Dermis blood vessel endothelial cell (primary cell): ENCODE measurements at places on chromosomes 11 and 22. TPM values are rescaled to one million over a fixed set of nuclear protein-coding genes. Genes with fewer than 3 reads are reported as not detected.

Gene SLC29A2
- 1.2 and 2.3 TPM in 2 replicates for total RNA-seq

Gene APLNR
- total RNA-seq, result 3.0 and 19.6 TPM in 2 replicates

Gene C11orf87
- total RNA-seq, result not detected in 2 replicates

Gene CASP12
- total RNA-seq, result 5.9 and 11.1 TPM in 2 replicates

Gene CDCA5
- 4.4 and 17.5 TPM in 2 replicates for total RNA-seq

Gene KDM2A
- 55.1 and 58.5 TPM in 2 replicates for total RNA-seq

Gene MCHR1
- 0.09 TPM in 1 of 2 replicates, not detected in the other for total RNA-seq

- no peak for DNase-seq
Observed at GRCh38 chr11:82837650-82838049, 62.6 kb downstream of the PRCP start.

- DNase-seq, result no peak
Observed at GRCh38 chr22:42773167-42773566, 52.5 kb upstream of the A4GALT start.

DNA sequence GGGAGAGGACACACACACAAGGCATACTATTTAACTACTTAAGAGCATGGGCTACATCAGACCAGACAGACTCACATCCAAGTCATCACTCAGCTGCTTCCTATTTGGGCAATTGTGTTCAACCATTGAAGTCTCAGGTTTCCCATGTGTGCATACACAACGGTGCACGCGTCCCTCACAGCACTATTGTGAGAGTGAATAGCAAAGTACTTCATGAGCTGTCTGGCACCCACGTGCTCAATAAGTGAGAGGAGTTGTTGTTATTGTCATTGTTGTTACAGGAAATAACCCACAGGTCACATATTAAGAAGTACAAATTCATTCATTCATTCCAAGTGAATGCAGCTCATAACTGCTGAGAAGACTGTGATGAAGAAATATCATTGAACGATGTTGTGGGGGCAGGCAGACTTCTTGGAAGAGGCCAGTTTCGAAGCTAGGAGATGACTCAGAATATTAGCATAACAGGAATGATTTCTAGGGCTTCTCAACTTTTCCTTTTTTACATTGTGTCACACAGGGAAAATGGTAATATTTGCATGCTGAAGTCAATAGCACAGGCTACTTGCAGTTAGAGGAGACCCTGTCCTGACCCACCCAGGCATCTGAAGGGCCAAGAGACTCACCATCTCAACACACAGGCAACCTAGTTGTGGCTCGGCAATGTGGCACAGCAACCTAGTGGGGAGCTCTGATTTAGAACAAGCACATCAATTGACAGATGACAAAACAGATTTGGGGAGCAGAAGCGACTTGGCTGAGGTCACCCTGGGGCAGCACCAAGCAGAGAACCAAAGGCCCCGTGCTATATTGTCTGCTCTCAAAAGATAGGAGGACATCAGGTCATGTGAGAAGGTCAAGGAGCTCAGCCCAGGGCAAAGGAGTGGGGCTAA is 606.0 kb downstream of the BUD13 start:
- no peak for DNase-seq

DNA sequence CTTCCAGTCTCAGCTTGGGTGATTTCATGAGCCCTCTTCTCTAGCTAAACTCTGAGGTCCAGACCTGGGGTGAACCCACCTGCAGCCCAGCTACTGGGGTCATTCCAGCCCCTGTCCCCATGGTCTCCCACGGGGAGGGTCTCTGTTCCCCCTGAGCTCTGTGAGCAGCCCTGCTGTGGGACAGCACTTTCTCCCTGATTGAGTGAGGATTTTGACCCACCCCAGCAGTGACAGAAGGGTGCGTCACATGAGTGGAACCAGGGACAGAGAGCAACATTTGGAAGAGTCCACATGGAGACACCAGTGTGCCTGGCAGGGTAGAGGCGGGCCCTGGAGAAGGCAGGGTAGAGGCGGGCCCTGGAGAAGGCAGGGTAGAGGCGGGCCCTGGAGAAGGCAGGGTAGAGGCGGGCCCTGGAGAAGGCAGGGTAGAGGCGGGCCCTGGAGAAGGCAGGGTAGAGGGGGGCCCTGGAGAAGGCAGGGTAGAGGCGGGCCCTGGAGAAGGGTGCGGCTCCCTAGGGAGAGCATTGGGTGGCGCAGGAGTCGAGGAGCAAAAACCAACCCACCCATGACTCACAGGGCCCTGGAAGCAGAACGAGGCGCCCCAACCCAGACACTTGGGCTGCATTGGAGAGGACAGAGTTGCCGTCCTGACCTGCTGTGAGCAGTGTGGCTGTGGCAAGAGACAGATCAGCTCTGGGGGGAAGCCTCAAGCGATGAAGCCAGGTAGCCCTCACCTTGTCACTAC is 227.7 kb upstream of the B3GAT1 start:
- DNase-seq, result no peak

- peak; percentile 84 for DNase-seq
Observed at GRCh38 chr11:86800076-86800959, at the start of gene PRSS23. TSS of gene PRSS23 (plus strand) at chr11:86800542. CDS start at chr11:86807644, 7,102 bp downstream.

DNA sequence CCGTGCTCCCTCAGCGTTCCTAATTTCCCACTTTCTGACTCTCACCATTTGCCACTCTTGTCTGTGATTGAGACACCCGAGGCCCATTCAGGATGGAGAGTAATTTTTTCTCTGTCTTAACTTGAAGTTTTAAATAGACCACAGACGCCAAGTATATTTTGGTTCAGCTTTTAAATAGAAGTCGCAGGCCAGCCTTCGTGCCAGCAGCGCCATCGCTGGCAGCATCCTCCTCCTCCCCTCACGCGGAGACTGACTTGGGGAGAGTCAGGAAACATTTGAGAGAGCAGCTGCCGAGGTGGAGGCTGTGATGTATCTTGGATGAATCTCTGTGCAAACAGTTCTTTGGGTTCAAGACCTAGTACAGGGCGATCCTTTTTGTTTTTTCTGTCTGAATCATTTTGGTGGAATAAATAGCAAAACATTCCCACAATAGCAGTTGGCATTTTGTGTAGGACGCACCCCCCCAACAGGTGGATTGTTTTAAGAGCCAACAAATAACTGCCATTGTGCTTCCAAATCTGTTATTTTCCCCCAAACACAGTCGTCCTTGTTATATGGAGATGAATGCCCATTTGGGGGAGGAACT is 889 bp upstream of the DMC1 start:
- DNase-seq, result peak; percentile 30

- DNase-seq, result peak; percentile 89
Observed at GRCh38 chr11:64767344-64768299, 7.8 kb upstream of the PYGM start.

GRCh38 chr11:57100638-57101331 is 81.0 kb upstream of the LRRC55 start:
- peak; percentile 92 for DNase-seq

DNA sequence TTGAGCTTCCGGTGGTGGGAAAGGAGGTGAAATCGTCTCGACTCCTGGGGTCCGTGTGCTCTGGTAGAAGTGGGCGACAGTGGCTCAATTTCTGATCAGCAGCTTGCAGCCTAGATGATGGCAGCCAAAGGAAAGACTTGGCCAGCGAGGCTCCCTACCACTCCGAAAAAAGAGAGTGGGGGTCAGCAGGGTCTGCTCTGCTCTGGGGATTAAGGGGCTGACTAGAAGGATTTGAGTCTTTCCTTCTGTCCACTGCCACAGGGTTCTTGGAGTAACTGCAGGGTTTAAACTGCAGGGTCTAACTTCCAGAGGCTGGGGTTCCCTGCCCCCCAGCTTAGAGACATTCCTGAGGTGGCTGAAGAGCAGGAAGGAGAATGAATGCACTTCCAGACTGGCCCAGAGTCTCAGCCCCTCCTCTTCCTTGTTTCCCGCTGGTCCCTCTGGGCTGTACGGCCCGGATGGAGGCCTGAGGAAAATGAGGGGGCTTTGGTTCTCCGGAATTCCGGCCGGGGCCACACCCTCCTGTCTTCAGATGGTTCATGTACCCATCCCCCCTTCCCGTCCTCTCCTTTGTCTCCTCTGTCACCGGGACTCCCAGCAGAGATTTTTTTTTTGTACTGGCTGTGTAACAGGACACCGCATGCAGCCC is 907 bp downstream of the SERPINH1 start:
- DNase-seq, result peak; percentile 80

- DNase-seq, result no peak
Observed at GRCh38 chr11:46072172-46072964, 48.9 kb downstream of the PHF21A start.

DNA sequence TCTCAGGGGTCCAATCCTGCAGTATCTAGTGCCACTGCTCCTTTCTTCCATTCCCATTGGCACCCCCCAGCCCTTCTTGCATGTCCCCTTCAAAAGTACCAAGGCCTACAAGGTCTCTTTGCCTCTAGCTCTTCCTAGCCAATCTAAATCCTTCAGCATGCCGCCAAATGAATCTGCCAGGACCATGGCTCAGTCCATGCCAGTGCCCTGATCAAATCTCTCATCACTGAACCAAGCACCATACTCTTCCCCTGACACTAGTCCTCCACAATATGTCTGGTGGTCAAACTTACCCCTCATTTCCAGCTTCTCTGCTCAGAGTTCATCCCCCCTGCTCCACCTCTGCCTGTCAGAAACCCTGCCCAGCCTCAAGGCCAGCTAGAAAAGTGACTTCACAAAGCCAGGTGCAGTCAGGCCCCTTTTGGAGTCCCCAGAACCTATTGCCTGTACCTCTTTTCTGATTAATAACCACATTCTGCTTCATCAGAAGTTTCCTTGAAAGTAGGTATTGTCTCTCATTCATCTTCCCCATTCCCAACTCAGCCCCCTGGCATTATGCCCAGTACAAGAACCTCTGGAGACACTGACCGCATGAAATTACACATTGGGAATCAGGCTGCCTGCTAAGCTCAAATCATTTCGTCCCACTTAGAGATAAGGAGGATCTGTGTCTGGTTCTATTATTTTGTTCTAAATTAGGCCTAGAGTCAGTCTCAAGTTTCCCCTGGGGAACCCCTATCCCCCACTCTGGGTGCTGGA is 11.4 kb downstream of the FEN1 start:
- peak; percentile 32 for DNase-seq
